ENCODE measurements at places on chromosomes 3 and 15.

GRCh38 chr15:68271854-68272471 lies 5.6 kb upstream of the FEM1B start:
- no peak for DNase-seq

DNA sequence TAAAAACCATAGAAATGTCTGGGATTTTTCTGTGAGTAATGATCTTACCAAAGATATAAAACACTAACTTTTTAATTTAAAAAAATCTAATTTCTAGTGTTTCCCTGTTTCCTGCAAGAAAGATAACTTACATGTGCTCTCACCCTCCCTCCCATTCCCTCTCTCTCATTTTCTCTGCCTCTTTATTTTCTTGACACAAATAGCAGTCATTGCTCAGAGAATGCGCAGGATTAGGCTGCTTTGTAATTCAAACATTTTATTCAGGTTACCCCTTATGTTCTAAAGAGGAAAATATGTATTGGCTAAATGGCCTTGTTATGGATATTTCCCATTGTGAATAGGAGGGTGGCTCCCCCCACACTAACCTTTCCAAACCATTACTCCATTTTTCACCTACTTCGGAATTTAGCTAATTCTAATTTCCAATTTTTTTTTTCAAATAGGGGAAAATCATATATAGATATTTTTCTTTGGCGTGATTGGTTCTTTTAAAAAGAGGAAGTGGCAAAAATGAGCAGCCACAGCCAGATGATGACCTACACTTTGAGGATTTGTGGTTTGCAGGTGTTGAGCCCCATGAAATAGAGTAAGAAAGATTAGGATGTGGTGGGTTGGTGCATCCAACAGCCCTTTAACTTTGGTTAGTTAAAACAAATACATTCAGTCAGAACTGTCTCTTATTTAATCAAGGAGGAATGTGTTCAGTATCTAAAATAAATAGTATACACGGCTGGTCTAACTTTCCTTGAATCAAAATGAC lies 554.4 kb downstream of the IGSF11 start:
- DNase-seq = no peak

DNA sequence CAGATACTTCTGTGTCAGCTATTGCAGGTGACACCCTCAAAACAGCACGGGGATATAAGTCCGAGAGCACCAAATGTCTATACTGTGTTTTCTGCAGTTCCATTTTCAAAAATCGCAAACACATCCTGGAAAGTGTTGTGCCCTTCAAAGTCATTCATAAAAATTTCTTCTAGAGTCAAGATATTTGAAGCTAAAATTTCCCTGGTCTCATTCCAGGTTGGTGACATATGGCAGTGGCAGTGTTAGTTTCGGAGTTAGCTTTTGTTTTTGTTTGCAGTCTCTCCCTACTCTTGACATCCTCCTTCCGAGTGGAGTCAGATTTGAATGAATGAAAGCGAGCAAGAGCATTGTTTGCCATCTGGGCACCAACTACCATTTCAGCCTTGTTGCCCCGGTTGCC lies 3.2 kb upstream of the FSIP1 start:
- DNase-seq = no peak

DNA sequence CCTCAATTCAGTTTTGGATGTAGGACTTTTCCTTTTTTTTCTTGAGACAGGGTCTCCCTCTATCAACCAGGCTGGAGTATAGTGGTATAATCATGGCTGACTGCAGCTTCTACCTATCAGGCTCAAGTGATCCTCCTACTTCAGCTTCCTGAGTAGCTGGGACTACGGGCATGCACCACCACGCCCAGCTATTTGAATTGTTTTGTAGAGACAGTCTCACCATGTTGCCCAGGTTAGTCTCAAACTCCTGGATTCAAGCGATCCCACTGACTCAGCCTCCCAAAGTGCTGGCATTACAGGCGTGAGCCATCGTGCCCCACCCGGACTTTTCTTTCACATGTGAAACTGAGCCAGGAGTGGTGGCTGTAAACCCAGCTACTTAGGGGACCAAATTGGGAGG lies 3.5 kb downstream of the RNU5B-1 start:
- DNase-seq = no peak

DNA sequence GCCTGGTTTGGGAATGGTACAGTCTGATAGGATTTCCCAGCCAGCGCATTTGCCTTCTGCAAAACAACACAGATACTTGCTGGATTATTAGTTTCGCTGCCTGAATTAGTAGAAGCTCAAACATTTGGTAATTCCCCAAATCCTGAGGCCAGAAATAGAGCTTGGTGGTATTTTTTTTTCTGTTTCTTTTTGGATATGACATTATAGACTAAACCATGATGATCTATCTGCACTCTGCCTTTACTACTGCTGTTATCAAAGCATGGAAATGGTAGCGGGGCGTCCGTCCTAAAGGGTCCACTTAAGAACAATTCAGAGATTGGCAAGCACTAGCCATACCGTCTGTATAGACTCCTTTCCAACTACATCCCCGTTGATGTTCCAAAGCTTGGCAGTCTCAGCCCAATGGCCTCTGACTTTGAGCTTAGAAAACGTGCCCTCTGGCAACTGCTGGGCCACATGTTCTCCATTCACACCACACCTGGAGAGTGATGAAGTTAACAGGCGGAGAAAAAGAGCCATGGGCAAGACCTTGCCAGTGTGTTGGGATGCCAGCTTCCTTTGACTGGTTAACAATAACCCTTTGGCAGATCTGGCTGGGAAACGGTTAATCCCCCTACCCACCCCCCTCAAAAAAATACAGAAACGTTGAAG lies 241.0 kb upstream of the NR2F2 start:
- no peak for DNase-seq

DNA sequence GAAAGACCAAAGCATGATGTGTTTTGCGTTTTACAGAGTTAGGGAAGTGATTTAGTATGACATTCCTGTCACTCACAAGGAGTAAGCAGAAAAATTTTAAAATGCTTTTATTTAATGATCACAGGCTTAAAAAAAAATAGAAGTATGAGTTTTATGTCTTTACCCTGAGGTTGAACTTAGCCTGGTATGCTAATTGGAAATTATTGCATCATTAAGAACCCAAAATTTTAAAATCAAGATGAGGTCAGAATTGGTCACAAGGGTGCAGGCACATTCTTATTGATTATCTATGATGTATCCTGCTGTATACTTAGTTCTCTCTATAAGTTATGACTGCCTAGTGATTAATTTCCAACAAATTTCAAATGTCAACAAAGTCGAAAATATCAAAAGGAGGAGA lies 585.6 kb upstream of the ALCAM start:
- no peak for DNase-seq

DNA sequence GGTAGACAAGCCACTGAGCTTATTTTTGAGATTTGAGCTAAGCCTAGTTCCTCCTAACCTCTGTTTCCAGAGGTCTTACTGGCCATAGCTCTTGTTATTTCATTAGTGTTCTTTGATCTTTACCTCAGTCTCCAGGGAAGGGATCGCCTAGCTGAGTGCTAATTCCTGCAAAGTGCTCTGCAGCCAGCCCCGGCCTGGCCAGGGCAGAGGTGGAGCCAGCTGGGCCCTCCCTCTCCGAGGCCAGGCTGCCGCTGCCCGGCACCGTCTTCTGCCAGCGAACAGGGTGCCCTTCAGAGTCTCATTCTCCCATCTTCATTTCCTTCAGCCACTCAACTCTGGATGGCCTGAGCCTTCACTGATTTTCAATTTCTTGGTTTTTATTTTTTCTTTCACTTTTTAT lies 19.7 kb downstream of the FAN1 start:
- DNase-seq = no peak

GRCh38 chr15:63857461-63857856 lies 23.7 kb upstream of the HERC1 start:
- no peak for DNase-seq

- DNase-seq = peak; percentile 49
These were observed 7.9 kb upstream of the SRP14 start for GRCh38 chr15:40046721-40047414.

- no peak for DNase-seq
These were observed 25.1 kb upstream of the RPL29 start for GRCh38 chr3:52020796-52021195.

- DNase-seq = peak; percentile 56
These were observed 148.1 kb downstream of the NEK11 start for GRCh38 chr3:131174752-131175151.

GRCh38 chr3:16168211-16168610 lies 6.3 kb upstream of the GALNT15 start:
- no peak for DNase-seq

DNA sequence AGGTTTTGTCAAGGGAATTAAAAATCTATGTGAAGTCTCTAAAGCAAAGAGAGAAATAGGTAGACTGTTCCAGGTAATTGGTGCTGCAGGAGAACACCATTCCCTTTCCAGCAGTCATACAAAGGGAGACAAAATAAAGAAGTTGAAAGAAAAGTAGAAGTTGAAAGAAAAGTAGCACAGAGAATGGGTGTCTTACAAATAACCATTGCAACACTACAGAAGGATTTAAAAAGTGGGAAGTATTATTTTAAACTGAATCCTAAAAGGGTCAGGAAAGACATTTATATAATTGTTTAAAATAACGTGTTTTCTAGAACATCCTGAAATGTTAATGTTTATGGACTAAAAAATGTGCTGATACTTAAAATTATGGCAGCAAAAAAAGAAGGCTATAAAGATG lies 223.8 kb downstream of the RSRC1 start:
- no peak for DNase-seq

DNA sequence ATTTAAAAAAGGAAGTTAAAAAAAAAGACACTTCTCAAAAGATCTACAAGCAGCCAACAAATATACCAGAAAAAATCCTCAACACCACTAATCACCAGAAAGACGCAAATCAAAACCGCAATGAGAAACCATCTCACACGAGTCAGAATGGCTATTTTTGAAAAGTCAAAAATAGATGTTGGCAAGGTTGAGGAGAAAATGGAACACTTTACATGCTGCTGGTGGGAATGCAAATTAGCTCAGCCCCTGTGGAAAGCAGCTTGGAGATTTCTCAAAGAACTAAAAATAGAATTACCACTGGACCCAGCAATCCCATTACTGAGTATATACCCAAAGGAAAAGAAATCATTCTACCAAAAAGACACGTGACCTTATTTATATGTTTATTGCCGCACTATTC lies 574.7 kb upstream of the ADAMTS9 start:
- DNase-seq = no peak

GRCh38 chr3:123651449-123652341 lies 66.8 kb upstream of the HACD2 start:
- DNase-seq = no peak

- DNase-seq = no peak
These were observed 151.8 kb downstream of the MYRIP start for GRCh38 chr3:39961230-39961629.

DNA sequence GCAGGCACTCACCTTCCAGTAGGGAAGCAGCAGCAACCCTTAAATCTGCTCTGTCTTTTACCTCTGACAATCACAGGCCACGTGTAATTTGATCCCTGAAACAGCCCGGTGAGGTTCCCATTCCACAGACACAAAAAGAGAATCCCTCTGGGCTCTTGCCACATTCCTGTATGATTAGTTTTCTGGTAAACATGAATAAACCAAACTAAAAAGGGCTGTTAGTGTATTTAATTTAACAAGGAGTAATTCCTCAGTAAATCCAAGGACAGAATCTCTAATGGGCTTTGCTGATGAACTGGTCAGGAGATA lies 186.9 kb downstream of the FAM43A start:
- no peak for DNase-seq

- no peak for DNase-seq
These were observed 34.0 kb downstream of the MRPL46 start for GRCh38 chr15:88433046-88433685.

DNA sequence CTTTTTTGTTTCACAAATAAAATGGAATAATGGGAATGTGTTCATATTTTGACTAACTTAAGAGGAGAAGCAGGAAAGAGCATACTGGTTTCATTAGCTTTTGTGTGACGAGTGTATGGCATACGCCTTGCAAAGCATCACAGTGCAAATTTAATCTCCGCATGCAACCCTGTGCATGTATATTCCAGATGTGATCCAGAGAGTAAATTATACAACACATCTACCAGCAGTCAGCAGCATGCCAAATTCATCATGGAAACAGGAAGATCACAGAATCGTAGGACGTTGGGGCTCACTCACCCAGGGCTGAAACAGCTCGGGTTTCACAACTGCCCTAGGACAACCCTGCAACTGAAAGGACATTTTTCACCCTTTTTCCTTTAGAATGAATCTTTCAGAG lies 53.4 kb downstream of the ADAMTS9 start:
- no peak for DNase-seq

GRCh38 chr3:148333091-148333490 lies 364.6 kb upstream of the AGTR1 start:
- DNase-seq = no peak

- DNase-seq = no peak
These were observed 108.3 kb upstream of the GADL1 start for GRCh38 chr3:31002730-31003129.

GRCh38 chr3:62898530-62899496 lies 23.6 kb upstream of the CADPS start:
- no peak for DNase-seq

GRCh38 chr3:171812811-171813210 lies 2.5 kb upstream of the PLD1 start:
- DNase-seq = no peak

DNA sequence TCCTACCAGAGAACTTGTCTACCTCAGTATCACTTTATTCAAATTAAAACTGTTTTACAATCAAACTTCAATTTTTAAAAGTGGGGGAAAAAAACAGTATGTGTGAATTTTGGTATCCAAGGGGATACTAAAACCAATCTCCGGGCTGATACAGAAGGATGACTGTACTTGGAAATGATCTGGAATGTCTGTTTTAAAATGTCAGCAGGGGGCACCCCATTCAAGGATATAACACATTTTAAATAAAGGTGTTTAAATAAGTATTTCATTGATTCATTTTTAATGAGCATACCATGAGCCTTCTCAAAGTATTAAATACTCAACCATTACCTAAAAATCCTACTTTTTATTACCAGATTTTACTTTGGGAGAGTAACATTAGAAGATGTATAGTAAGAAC lies 67.9 kb downstream of the ULK4 start:
- peak; percentile 24 for DNase-seq

Measured in activated CD4-positive, alpha-beta T cell treated with anti-CD3 and anti-CD28 coated beads, Interleukin-2, Interleukin-6, amounts not matched to agents 100 ng/mL and 50 ng/mL, durations not matched to agents 16 hours and 8 hours (primary cell).